ENCODE measurements at places on chromosomes 2 and 18. TPM values are rescaled to one million over a fixed set of nuclear protein-coding genes. Genes with fewer than 3 reads are reported as not detected.

The PROKR1 gene
- 5.8 TPM for total RNA-seq

The CD207 gene
- 0.06 TPM for total RNA-seq

The HMSD gene
- 1.2 TPM for total RNA-seq

The SLC39A10 gene
- 96.1 TPM for total RNA-seq

DNA sequence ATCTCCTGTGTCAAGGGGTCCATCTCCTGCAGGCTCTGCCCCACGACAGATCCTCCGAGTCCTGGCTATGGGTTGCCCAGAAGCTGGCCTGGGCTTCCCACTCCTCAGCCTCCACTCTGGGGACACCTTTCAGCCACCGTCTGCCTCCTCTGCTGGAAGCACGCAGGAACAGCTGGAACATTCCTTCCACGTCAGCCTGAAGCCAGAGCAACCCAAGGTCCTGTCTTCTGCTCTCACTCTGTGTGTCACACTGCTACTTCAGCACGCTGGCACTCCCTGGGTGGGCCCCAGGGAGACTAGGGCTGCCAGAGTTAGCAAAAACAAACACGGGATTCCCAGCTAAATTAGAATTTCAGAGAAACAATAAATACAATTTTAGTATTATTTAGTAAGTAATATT is 148.8 kb downstream of the HRH4 start:
- no peak for DNase-seq

The CIDEA gene
- total RNA-seq = 0.50 TPM

- DNase-seq = no peak
These were observed 5.6 kb upstream of the LAMA3 start for GRCh38 chr18:23683671-23684070.
